ENCODE measurements at places on chromosomes 5 and 9.

DNA sequence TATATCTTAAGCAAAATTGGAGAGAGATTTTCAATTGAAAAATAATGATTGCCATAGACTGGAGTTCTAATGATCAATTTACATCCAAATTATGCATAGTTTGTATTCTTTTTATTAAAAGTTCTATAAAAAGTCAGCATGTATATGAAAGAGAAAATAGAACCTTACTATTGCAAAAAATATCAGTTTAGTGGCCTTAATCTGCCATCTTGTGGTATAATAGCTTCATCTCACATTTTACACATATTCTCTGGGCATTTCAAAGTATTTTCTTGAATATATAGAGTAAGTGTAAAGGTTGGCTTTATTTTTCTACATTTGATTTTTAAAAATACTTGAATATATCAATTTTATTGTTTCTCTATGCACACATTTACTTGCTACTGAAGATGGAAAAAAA lies 1858.6 kb upstream of the CDH9 start:
- no peak for DNase-seq

GRCh38 chr5:34490506-34491250 lies 165.4 kb upstream of the RAI14 start:
- DNase-seq = no peak

DNA sequence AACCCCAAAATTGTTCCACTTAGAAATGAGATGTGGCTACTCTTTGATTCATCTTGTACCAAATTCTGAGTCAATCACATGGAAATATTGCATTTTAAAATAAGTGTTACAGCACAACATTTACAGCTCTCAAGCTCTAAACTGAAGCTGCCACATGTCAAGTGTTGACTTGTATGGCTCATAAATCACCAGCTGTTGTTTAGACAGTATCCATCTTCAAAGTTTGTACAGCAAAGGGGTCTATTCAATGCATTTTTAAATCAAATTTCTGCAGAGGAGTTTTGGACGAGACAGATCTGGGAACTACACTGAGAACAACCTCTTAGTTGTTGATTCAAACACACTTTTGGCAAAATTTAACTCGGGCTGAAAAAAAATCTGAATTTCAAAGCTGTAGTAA lies 31.4 kb downstream of the CHSY3 start:
- no peak for DNase-seq

- no peak for DNase-seq
Measured at GRCh38 chr5:174275959-174276358, 230.5 kb downstream of the NSG2 start.

DNA sequence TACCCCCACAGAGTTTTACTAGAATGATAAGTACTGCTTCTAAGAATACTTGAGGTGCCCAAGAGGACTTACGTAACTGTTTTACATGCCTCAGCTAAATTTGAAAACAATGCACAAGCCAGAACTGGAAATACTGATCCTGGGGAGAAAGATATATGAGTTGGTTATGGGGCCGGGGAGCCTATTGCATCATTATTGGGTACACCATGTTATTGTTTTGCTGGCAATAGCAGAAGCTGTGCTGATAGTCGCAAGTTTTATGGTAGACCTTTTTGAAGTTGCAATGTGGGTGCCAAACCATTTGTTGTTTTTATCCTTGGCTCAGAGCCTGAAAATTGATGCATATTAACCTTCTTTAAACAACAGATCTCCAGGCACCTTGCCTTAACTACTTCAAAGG lies 108.4 kb upstream of the DHFR start:
- DNase-seq = no peak

GRCh38 chr9:91682806-91683205 lies 259.2 kb upstream of the NFIL3 start:
- peak; percentile 16 for DNase-seq

DNA sequence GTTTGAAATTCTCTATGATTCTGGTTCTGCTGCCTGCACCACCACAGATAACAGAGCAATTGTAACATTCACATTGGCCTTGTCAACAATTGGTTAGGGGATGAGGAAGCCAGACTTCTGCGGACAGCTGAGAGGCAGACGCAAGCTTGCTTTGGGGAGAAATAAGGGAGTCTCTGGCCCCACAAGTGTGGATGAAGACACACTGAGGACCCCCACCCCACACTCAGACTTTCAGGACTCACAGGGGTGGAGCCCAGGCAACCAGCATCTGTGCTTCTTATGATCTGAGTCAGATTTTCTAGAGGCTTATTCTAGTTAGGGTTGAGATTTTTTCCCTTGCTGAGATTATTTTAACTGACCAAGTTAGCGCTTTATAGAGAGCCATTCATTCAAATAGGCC lies 140.3 kb upstream of the IRX2 start:
- no peak for DNase-seq

DNA sequence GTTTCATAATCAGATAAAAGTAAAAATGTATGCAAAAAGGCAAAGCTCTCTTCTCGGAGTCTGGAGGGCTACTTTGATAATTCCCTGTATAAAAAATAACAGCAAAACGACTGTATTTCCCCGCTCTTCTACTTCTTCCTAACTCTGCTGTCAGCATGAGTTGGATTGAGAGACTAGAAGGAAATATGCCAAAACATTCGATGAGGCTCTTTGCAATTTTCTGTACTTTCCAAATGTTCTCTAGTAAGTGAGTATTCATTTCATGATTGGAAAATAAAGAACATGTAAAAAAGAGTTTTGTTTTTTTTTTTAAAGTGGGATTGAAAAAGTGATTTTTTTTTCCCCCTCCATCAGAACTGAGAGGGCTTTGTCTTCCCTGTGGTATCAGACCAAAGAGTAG lies 677.5 kb downstream of the ACTL7B start:
- DNase-seq = no peak

GRCh38 chr9:92180669-92181181 lies 65.5 kb upstream of the SPTLC1 start:
- DNase-seq = no peak

DNA sequence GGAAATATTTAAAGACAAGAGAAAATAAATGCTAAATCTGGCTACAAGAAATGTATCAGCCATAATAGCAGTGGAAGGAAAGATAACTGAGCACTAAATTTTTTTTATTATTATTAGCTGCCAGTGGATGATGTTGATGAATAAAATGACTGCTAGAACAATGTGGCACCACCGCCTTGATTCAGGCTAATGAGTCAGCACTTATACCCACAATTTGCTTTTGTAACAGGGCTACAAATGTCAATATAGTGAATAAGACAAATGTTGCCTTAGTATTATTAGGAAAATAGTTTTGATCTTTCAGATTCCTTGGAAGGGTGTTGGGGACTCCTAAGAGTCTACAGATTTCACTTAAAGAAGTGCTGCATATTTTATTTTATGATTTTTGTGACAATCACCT lies 555.2 kb upstream of the GRAMD2B start:
- DNase-seq = no peak

GRCh38 chr5:150122158-150122510 lies 33.5 kb downstream of the PDGFRB start:
- peak; percentile 86 for DNase-seq

DNA sequence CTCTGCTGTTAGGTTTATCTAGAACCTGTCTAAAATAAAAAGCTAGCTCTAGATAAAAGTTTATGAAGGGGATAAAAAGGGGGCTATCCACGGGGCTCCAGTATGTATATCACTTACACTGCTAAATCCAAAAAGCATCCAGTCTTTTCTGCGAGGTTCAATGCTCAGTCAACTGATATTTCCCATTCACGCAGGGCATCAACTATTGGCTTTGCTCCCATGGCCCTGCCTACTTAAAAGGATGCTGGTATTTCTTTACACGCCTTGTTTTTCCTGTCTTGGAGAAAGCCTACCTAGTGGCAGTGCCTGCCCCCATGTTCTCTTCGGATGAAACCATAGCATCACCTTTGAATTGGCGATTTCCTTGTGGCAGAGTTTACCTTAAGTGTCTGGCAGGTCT lies 8.1 kb downstream of the SPRY4 start:
- DNase-seq = no peak

- no peak for DNase-seq
Measured at GRCh38 chr9:126526218-126527108, 87.3 kb upstream of the LMX1B start.

DNA sequence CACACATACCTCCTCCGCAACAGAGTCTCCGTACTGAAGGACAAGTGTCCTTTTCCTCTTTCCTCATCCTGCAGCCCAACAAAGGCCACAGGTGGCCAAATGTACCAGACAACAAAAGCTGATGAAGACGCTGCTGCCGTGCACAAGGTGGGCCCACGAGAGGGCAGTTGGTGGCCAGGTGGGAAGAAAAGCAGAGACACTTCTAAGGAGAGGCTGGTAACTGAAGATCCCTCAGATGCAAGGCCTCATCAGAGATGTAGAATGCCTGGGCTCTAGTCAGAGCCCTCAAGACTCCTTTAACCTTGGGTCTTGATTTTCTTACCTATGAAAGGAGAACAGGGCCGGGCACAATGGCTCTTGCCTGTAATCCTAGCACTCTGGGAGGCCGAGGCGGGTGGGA lies 75.7 kb downstream of the NRG2 start:
- no peak for DNase-seq

DNA sequence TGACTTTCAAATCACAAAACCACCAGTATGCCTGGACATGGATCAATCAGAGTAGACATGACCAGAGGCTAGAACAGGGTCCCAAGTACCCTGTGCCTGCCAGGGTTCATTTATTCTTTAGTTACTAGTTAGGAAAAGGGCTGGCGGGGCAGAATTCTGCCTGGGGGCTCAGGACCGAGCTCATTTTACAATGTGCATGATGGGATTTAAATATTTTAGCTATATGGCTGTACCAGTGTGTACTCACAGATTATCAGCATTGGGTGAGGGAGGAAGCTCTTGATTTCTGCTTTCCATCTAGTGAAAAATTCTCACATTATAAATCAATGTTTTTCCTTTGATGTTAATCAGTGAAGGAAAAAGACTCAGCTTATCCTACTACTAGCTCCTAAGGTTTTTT lies 1511.1 kb downstream of the EFNA5 start:
- DNase-seq = no peak

DNA sequence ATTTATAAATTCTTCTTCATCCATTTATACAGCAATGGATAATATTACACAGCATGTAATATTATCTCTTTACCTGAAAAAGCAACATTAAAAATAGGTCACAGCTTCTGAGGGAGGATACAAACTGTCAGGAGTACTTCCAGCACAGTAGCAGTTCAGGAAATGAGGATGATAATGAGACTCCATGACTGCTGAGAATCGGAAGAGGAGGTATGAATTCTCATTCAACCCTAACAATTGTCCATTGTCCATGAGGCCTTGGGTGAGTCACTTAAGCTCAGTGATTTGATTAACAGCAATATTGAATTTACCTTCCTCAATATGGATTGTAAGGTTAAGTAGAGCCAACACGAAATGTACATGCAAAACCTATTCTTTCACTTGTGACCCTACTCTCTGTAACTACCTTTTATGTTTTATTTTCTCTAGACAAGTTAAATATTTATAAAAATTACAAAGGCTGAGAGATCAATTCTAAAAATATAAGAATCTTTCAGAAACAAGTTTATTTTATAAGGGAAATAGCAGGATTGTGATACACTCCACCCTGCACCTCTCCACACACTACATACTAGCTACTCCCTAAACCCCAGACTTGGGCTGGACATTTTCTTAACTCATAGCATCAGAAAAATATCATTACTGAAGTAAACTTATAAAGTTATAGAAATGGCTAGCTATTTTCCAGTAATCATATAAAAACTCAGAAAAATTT lies 159.1 kb upstream of the ACOT12 start:
- no peak for DNase-seq

DNA sequence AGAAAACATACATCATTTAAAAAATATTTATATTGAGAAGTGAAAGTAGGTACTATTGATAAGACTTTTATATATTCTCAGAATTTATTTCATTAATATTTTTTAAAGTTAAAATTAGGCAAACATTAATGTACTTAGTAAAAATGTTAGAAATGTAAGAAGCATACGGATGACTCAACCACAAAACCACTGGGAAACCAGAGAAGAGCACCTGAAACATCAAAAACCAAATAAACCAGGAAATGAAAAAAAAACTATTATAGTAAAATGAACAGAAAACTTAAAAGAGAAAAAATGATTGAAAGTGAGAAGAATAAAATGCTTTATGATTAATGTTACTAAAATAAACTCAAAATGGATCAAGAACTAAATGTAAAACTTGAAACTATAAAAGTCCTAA lies 233.2 kb upstream of the DAB2 start:
- no peak for DNase-seq

- peak; percentile 85 for DNase-seq
Measured at GRCh38 chr9:97386265-97386633, 25.6 kb upstream of the TDRD7 start.

- DNase-seq = no peak
Measured at GRCh38 chr5:76941000-76941399, 11.8 kb upstream of the CRHBP start.

- no peak for DNase-seq
Measured at GRCh38 chr9:133427658-133428348, 5.6 kb downstream of the ADAMTS13 start.

GRCh38 chr5:73999297-73999696 lies 373.3 kb downstream of the ARHGEF28 start:
- DNase-seq = no peak

DNA sequence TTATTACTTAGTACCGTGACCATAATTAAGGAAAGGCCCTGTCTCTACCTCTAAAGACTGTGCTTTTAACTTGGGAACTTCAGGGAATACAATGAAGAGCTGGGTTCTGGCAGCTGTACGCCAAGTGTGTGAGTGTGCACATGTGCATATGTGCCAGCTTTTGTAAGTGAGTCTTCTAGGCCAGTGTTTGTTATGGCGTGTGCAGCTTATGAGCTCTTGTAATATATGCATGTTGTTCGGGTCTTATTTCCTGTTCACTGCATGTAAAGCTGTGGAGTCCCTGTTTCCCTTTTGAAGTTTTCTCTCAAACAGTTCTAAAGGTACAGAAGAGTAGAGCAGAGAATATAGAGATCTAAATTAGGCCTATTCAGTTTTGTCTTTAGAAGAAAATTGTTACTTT lies 30.5 kb downstream of the TGFBR1 start:
- no peak for DNase-seq

DNA sequence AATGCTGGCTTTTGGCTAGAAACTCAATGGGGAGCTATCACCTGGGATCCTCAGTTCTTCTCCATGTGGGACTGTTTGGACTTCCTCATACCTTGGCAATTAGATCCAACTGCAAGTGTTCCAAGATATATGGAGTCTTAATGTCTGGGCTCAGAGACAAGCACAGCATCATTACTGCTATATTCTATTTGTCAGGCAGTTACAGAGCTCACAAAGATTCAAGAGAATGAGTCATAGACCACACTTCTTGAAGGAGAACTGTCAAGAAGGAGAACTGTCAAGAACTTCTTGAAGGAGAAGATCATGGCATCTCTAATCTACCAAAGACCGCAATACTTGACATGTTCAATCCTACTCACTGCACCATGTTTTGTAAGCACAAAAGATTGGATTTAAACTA lies 106.8 kb upstream of the NREP start:
- no peak for DNase-seq

- DNase-seq = no peak
Measured at GRCh38 chr5:139664086-139664693, 16.0 kb downstream of the CXXC5 start.

GRCh38 chr5:110335361-110336066 lies 391.0 kb downstream of the TMEM232 start:
- DNase-seq = no peak

Measured in large intestine (tissue), 12 donors.